ENCODE measurements at places on chromosomes 2 and 18. TPM values are rescaled to one million over a fixed set of nuclear protein-coding genes. Genes with fewer than 3 reads are reported as not detected.

Gene RFTN2
- 18.3 TPM for total RNA-seq

Gene ANKAR
- total RNA-seq: 7.3 TPM

Gene LYPD6
- total RNA-seq: 2.8 TPM

Gene SPR
- 24.3 TPM for total RNA-seq

Gene EML6
- total RNA-seq: 1.1 TPM

Gene KCNG2
- 2.4 TPM for total RNA-seq

Gene RNF125
- total RNA-seq: 24.3 TPM

Gene PCARE
- not detected for total RNA-seq

Gene PTPRN
- total RNA-seq: not detected

Gene SPP2
- not detected for total RNA-seq

Gene AQP4
- not detected for total RNA-seq

Gene COL4A4
- total RNA-seq: 0.56 TPM

Gene BOLL
- total RNA-seq: not detected

Gene CLHC1
- total RNA-seq: 6.3 TPM

Gene KCNF1
- not detected for total RNA-seq

Gene GPR35
- 1.3 TPM for total RNA-seq

Gene SFT2D3
- total RNA-seq: 5.6 TPM

Gene REEP1
- total RNA-seq: 4.6 TPM

Gene IL18R1
- total RNA-seq: 16.6 TPM

Gene LONRF2
- 12.7 TPM for total RNA-seq

Gene ACMSD
- not detected for total RNA-seq

Gene CFC1
- 0.50 TPM for total RNA-seq

Gene ECEL1
- not detected for total RNA-seq

Gene CNGA3
- not detected for total RNA-seq

Gene DCAF17
- total RNA-seq: 15.1 TPM

Gene SATB2
- total RNA-seq: 2.0 TPM

Gene SCYGR4
- not detected for total RNA-seq

Gene SPDYA
- total RNA-seq: not detected

Gene HOXD13
- not detected for total RNA-seq

Gene DNAJC10
- total RNA-seq: 61.9 TPM

Gene C2orf66
- not detected for total RNA-seq

Gene DES
- 292 TPM for total RNA-seq

Gene CYTIP
- 15.0 TPM for total RNA-seq

Gene TUBA4B
- total RNA-seq: not detected

Gene TLX2
- not detected for total RNA-seq

Gene SUMO1
- total RNA-seq: 54.5 TPM

Gene AOX1
- 350 TPM for total RNA-seq

Gene IL1F10
- total RNA-seq: not detected

Gene PLGLB1
- 4.5 TPM for total RNA-seq

Gene SAG
- total RNA-seq: 0.09 TPM

Gene HOXD8
- 24.6 TPM for total RNA-seq

Gene GAL3ST2
- 3.1 TPM for total RNA-seq

Gene MAB21L4
- not detected for total RNA-seq

Gene GALNT13
- total RNA-seq: 0.60 TPM

Gene TNFAIP6
- total RNA-seq: 18.6 TPM

Gene COPS8
- total RNA-seq: 86.3 TPM

Gene CDK15
- 0.75 TPM for total RNA-seq

Gene CYBRD1
- total RNA-seq: 338 TPM

Gene UGT1A10
- total RNA-seq: not detected

Gene UGT1A6
- total RNA-seq: not detected

Gene HMSD
- 1.6 TPM for total RNA-seq

Gene OXER1
- not detected for total RNA-seq

Gene HPCAL1
- 51.8 TPM for total RNA-seq

Gene DNAJC5G
- total RNA-seq: not detected

Gene NFATC1
- 16.4 TPM for total RNA-seq

Gene DNPEP
- total RNA-seq: 58.4 TPM

Gene ELOA2
- total RNA-seq: not detected

Gene KCNJ3
- total RNA-seq: not detected

Gene SPATA3
- not detected for total RNA-seq
